ENCODE measurements at places on chromosomes 1 and 21. TPM values are rescaled to one million over a fixed set of nuclear protein-coding genes. Genes with fewer than 3 reads are reported as not detected.

Gene DMRTA2
- total RNA-seq: 0.15 TPM

Gene KCNT2
- total RNA-seq: 2.5 TPM

Gene HPCAL4
- total RNA-seq: not detected

Gene GNG4
- not detected for total RNA-seq

Gene POU3F1
- total RNA-seq: 0.17 TPM

Gene TNFRSF25
- total RNA-seq: 1.0 TPM

Gene C8A
- total RNA-seq: under 0.01 TPM

Gene AGRN
- 97.3 TPM for total RNA-seq

Gene ATP5PO
- total RNA-seq: 115 TPM

Gene TRPM2
- total RNA-seq: under 0.01 TPM

Gene TMPRSS15
- total RNA-seq: not detected

Data from smooth muscle cell of trachea (primary cell).